IPS DF 6.9 (cell line): ENCODE measurements at places on chromosomes 3 and 15.

- no peak for DNase-seq
Measured at GRCh38 chr3:165783383-165783782, 53.8 kb downstream of the BCHE start.

DNA sequence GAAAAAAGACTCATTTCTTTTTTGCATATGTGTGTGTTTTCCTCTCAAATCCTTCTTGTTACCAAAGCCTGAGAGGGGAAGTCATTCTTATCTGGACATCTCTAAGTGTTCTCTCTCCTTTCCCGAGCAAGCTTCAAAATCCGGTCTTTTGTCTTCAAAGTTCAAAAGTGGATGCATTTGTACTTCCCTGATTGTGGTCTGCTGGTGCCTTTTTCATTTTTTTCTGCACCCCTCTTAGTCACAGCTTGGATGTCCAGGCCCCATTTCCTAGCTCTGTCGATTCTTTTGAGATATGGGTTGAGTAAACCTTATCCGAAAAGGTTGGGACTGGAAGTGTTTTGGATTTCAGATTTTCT lies 34.8 kb downstream of the EHD4 start:
- no peak for DNase-seq

DNA sequence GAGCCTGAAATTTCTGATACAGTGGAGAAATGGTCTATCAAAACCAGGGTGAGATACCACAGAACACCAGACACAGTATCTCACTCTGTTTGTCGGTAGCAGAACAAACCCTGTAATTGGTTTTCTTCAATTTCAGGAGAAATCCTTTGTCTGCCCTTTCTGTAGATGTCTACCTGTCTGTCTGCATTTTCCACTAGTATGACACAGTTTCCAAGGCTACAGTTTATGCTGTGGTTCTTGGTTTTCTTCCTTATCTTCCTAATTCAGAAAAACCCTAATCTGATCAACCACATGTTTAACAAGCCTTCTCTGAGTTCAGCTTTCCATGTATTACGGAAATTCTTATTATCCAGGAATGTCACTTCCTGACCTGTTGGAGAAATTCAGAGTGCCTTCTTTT lies 70.8 kb downstream of the SCN11A start:
- no peak for DNase-seq

DNA sequence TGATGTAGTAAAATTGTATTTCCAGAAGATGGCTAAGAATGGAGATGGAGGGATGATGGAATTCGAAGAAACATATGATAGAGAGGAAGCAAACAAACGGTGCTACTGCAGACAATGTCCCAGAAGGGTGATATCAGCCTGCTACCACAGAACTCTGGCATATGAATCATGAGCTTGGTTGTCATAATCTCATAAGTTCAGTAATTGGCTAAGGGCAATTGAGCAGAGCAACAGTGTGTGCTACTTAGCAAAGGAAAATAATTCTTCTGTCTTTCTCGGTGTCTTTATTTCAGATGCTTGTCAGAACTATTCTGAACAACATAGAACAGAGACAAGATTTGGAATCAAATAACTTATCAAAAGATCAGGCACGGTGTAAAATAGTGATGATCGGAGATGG lies 407.3 kb downstream of the GBE1 start:
- no peak for DNase-seq

DNA sequence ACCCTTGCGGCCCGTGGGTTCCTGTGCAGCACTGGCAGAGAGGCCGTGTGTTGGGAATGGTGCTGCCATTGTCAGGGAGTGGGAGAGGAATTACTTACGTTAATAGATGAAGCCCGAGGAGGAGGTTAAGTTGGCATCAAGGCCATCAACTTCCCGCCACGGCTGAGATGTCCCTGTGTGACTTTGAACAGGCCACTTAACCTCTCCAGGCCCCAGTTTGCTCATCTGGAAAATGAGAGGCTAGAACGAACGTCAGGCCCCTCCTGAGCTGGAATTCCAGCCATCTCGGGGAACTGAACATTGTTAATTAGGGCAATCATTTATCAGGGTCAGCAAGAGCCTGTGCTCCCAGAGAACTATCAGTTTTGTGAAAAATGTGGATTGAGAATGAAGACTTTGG lies 91.4 kb upstream of the MYZAP start:
- no peak for DNase-seq

- DNase-seq = no peak
Measured at GRCh38 chr15:74227968-74228722, 8.0 kb upstream of the CCDC33 start.

DNA sequence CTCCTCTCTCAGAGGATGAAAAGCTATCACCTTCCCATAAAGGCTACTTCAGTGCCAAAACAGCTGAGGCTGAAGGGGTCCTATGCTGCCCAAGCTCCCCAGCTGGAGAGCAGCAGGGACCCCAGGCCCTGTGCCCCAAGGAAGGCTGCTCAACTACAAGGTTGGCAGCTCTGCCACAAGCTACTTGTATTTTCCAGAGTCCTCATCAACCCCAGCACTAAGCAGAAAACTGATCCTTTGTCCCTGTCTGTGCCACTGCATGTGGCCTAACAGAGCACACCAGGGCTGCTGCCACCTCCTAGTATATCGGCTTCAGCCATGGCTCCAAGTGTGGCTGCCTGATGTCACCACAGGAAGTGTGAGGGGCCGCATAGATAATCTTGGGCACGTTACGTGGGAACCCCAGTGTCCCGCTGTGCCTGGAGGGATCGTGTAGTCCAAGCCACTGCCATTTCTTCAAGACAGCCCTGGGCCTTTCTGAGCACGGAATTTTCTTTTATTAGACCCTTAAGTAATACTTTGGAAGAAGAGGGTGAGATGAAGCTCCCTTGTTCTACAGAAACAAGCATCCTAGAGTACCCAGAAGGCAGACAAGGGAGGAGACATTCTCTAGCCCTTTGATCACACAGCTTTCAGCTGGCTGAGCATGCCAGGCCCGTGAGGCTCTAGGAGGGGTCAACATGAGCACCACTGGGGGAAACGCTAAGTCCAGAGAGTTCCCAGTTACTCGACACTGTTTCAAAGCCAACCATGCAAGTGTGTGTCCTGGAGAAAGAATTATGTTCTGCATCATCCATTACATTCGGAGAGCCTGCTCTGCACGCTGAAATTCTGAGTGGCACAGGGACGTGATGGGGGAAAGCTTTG lies 60.7 kb downstream of the CAPN7 start:
- DNase-seq = no peak

GRCh38 chr3:159971311-159971710 lies 17.3 kb upstream of the IL12A start:
- no peak for DNase-seq

GRCh38 chr3:159764490-159765029 lies 224.1 kb upstream of the IL12A start:
- no peak for DNase-seq

DNA sequence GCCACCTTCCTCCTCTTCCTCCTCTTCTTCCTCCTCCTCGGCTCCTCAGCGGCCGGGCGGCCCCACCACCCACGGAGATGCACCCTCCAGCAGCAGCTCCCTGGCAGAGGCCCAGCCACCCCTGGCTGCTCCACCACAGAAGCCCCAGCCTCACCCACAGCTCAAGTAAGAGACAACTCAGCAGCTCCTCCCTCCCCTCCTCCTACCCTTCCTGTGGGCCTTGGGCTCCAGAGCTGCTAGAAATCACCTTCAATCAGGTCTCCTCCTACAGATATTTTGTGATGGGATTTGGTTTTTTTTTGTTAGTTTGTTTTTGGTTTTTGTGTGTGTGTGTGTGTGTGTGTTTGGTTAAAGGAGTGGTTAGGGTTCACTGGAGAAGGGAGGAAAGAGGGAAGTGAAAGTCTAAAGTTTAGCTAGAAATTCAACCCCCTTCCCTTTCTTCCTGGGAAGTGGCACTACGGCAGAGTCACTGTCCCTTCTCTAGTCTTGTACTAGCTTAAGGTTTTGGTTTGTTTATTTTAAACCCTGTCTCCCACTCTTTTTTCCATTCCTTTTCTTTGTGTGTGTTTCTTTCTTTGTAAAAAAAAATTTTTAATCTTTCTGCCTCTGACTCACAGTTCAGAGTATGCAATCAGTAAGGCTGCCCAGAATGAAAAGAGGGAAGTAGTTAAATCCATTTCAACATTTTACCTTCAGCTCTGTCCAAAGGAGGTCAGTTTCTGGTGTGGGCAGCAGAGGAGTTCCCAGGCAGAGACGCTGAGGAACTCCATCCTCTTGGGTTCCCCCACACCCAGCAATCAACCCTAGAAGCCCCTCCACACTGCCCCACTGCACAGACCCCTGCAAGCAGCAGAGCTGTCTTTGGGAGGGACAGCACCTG lies 29.0 kb upstream of the TIMP4 start:
- no peak for DNase-seq

DNA sequence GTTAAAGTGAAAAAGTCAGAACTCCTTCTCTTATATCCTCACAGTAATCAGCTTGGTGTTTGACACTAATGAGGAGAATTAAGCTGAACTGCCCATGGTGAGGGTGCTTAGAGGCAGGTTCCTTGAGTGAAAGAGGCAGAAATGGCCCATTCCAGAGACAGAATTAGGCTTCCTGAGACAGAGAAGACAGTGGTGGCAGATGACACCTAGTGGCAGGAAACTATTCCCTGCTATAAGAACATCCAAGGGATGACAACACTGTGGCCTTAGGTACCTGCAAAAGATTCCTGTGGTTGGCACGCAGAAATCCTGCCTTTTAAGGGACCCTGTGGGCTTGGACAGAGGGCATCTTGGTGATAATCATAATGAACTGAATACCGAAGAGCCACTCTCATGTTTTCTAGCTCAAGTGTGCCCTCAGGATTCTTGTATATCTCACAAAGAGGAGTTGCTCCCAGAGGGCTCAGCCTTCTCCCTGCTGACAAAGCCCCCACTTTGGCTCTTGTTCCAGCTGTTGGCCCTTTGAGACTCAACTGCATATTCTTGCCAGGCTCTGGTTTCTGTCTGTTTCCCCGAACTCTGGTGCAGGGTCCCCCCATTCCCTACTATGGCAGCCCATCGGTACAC lies 56.0 kb downstream of the KBTBD12 start:
- DNase-seq = peak; percentile 43

- no peak for DNase-seq
Measured at GRCh38 chr3:27090275-27091041, 278.7 kb downstream of the NEK10 start.

DNA sequence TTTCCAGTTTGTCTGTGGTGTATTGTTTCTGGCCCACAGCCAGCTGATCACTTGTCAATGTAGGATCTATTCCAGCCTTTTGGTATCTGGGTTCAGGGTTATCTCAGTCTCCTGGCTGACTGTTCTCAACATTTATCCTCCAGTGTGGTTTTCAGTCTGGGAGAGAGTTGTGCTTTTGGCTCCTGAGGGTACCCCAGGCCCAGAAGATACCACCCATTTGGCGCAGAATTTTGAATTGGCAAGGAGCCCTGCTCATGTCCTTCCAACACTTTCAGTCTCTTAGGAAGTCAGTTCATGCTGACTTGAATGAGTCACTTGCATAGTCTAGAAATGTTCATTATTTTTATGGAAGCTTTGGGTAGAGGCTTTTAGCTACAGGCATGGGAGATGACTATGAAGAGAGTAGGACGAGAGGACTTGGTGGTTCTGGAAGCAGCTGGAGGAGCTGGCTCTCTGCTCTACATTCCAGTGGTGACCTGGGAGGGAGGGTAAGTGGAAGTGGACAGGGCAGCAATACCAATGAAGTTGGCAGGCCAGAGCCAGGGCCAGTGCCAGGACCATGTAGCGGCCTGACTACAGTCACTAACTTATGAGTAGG lies 7.2 kb downstream of the POLR2H start:
- DNase-seq = no peak

DNA sequence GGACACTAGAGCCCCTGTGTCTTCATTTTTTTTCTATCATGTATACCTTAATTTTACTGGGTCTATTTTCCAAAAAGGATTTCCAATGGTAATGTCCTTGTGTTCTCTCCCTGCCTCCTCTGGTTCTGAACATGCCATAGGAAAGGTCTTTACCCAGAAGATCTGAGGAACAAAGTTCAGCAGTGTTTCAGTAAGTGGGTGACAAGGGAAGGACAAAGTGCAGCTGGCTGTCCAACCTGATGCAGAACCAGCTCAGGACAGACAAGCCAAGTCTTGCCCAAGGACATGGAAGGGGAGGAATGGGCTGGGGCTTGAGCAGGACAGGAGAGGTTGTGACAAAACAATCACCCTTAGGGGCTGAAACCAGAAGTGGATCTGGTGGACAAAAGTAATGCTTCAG lies 61.2 kb upstream of the STRIT1 start:
- no peak for DNase-seq

- no peak for DNase-seq
Measured at GRCh38 chr3:151788401-151788800, 25.5 kb upstream of the AADAC start.

- DNase-seq = no peak
Measured at GRCh38 chr3:106281221-106281620, 412.4 kb upstream of the CBLB start.

DNA sequence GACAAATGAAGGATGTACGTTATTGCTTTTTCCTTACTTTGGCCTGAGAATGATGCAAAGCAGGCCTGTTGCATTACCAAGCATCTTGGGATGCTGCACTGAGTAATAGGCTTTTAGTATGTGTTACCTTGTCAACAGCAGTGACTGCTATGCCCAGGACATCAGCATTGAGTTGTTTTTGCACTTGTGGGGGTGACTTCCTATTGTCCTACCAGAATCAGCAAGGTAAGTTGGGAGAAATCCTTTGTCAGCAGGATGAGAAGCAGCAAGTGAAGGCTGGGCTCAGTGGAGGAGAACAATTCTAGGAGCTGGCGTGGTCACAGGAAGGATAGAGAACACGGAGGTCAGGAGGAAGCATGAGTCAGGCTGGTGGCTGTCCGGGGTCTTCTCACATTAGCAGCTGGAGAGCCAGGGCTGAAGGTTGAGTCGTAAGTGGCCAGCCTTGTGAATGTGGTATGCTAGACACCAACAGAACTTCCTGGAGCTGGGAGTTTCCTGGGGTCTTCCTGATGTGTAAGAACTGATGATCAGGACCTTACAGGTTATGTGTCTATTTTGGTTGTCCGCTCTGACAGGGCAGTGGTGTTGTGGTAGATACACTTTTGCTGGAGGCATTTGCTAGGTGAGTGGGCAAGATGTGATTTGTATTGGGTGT lies 142.7 kb downstream of the FNDC3B start:
- no peak for DNase-seq

GRCh38 chr15:63075015-63075983 lies 32.8 kb downstream of the TPM1 start:
- DNase-seq = no peak

DNA sequence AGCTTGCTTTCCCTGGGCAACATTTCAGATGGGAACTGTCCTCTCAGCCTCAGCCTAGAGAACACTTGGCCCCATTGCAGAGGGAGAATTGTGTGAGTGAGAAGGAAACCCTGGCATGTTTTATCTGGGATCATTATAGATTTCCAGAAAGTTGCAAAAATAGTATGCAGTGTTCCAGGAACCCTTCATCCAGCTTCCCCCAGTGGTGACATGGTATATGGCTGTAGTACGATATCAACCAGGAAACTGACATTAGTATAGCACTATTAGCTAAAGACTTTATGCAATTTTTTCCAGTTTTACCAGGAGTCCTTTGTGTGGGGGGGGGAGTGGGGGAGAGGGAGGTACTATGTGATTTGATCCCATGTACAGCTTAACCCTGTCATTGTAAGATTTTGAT lies 166.2 kb upstream of the KBTBD8 start:
- no peak for DNase-seq
